Stimulated activated CD8-positive, alpha-beta memory T cell treated with anti-CD3 and anti-CD28 coated beads, Interleukin-2, amount 100 ng/mL, for 1 hour (primary cell): ENCODE measurements at places on chromosomes 1 and 21.

DNA sequence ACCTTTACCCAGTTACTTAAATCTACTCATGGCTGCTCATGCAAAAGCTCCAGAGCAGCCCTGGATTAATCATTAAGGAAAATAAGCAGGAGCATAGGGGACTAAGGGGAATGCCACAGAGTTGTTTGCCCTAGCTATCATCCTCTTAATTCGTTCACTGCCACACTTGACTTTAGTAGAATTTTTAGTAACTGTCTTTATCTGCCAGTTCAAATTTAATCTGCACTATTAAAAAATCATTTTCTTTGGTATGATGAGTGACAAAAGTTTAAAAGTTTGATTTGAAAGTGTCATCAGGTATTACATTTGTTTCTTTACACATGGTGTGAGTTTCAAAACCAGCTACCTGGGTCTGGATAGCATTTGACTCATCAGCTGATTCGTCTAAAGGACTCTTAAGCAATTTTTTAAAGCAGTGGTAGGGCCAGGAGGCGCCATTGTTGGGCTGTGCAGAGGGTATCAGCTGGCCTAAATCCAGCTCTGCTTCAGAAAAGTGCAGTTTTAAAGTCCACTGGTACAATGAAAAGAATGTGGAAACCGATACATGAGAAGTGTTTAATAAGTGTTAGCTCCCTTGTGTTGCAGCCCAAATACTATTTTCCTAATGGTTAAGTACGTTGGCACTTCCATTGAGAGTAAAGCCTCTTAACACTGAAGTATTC, 69.9 kb upstream of the DR1 start:
- DNase-seq, result no peak

- DNase-seq, result no peak
These were observed 24.2 kb upstream of the CACNA1E start for GRCh38 chr1:181459067-181459466.

- no peak for DNase-seq
These were observed 9.5 kb upstream of the DMRTB1 start for GRCh38 chr1:53449693-53450092.

- no peak for DNase-seq
These were observed 168.8 kb downstream of the GALNT2 start for GRCh38 chr1:230235876-230236275.

GRCh38 chr1:207352554-207352953, 31.1 kb downstream of the CD55 start:
- DNase-seq, result no peak

- no peak for DNase-seq
These were observed 222.4 kb downstream of the LRRC40 start for GRCh38 chr1:69982992-69983391.

DNA sequence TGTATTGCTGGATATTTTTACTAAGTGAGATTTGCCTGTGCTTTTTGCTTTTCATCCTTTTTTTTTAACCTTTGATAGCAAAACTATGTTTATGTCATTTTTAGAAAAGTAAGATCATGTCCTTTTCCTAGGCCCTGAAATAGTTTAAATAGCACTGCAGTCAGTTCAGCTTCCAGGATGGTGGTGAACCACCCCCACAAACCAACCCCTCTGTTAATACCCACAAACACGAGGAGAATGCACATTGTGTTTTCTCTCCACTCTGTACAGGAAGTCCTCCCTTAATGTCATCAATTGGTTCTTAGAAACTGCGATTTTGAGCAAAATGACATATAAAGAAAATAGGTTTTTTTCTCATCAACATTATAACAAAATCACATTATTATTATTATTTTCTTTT, 117.7 kb upstream of the DSCAM start:
- DNase-seq, result no peak
